Cardiac fibroblast (primary cell): ENCODE measurements at places on chromosomes 12 and 14.

DNA sequence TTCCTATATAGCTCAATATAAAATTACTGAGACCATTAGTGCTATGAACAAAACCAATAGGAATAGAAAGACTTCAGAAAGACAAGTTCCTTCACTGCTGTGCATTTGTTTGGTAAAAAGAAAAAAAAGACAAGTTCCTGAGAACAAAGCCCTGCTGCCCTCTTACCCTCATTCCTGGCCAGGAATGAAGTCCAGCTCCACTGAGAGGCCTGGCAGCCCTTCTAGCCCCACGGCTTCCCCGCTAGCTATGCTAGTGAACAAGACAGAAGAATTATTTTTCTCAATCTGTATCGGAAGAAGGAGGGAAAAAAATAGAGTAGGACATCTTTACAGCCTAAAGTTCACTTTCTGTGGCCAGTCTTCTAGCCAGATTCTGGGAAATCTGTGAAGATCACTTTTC is 1.6 kb downstream of the MFAP5 start:
- no peak for DNase-seq

GRCh38 chr12:80100591-80100990 is 1.3 kb downstream of the OTOGL start:
- no peak for DNase-seq

DNA sequence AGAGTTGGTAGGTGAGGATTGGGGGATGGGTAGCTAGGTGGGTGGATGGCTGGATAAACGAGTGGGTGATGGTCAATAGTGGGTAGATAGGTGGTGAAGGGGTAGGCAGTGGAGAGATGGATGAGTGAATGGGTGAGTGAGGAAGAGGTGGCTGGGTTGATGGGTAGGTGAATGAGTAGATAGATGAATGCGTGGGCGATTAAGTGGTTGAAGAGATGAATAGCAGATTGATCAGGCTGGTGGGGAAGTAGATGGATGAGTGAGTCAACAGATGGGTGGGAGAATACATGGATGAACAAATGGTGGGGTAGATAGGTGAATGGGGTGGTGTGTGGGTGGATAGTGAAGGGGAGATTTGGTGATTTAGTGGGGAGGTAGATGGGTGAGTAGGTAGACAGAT is 51.1 kb downstream of the SYNE3 start:
- no peak for DNase-seq

DNA sequence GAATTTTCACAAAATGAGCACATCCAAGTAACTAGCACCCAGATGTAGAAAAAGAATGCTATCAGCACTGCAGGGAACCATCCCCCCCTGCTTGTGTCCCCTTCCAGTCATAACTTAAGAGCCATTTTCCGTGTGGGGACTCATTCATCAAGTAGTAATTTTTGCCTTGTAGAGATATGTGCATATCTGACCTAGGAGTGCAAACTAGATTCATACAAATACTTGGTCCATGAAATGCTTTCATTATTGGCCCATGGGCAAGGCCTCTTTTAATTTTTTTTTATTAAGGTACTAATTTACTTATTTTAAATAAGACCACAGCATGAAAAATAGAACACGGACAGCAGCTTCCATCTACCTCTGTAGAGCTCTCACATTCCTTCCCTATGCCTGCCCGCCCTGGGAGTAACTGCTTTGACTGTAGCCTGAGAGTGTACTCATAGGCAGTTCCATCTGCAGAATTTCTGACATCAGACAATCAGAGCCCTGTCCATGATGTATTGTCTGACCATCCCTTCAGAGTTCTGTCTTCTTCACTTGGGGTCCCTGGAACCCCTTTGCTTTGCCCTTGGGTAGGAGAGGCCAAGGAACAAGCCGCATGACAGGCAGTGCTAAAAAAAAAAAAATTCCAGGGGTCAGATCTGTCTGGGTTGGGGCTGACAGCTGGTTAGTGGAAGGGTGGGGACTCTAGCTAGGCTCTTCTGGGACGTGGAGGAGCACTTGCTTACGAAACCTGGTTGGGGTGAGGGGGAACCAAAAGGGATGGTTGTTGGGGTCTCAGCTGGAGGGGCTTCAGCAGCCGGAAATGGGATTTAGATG is 131.7 kb downstream of the C12orf75 start:
- no peak for DNase-seq

DNA sequence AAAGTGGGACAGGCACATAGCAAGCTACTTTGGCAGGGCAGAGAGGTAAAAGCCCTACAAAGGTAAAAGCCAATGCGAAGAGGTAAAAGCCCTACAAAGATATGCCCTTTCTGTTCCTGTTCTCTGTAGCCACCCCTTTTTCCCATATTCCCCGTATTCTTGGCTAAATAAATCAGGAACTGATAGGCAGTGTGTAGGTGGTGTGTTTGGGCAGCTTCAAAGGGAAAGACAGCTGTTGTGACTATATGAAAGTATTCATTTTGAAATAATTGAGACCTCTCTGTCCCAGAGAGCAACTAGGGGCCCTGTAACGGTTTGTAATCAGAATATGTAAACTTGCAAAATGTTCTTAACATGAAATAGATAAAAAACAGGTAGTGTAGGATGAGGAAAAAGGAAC is 11.3 kb upstream of the SLC41A2 start:
- DNase-seq = no peak

- DNase-seq = no peak
Observed at GRCh38 chr12:131378176-131378842, 332.6 kb upstream of the SFSWAP start.

DNA sequence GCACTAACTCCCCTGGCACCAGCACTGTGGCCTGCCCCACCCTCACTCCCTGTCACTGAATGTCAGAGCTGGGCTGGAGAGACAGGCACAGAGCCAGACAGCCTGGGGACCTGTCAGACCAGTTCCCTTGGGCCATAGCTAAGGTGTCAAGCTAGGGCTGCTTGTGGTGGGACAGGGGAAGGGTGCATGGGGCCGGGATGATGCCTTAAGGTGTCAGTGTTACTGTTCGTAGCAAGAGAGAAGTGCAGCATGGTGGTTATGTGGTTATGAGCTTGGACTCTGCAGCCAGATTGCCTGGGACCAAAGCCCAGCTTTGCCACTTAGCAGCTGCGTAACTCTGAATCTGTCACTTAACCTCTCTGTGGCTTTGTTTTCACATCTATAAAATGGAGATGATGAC is 3.8 kb downstream of the RAPGEF3 start:
- DNase-seq = no peak

- DNase-seq = no peak
Observed at GRCh38 chr12:62533087-62533754, 66.6 kb downstream of the MON2 start.

DNA sequence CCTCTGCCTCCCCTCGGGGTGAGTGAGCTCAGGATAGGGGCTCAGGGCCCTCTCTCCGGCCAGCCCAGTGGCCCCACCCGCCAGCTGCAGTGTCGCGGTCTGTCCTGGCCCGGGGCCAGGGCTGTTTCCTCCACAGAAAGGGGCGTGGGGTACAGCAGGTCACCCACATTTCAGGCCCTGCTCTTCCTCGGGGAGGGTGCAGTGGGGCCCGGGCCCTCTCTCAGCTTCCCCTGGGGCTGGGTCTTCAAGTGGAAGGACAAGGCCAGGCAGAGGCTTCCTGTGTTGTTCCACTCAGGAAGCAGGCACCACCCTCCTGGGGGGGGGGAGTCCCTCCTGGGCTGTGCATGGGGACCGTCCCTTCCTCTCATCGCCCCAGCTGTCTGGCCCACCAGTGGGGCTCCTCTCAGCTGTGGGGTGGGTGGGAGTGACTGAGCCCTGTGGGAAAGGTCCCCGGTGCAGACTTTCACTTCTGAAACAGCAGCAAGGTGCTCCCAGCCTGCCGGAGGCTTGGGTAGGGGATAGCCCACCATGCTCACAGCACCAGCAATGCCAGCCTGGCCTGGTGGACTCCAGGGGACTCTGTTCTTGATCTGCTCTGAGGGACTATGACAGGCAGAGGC is 3.7 kb downstream of the GPR132 start:
- no peak for DNase-seq

- DNase-seq = peak; percentile 71
Observed at GRCh38 chr14:80269353-80269925, 58.1 kb upstream of the DIO2 start.

DNA sequence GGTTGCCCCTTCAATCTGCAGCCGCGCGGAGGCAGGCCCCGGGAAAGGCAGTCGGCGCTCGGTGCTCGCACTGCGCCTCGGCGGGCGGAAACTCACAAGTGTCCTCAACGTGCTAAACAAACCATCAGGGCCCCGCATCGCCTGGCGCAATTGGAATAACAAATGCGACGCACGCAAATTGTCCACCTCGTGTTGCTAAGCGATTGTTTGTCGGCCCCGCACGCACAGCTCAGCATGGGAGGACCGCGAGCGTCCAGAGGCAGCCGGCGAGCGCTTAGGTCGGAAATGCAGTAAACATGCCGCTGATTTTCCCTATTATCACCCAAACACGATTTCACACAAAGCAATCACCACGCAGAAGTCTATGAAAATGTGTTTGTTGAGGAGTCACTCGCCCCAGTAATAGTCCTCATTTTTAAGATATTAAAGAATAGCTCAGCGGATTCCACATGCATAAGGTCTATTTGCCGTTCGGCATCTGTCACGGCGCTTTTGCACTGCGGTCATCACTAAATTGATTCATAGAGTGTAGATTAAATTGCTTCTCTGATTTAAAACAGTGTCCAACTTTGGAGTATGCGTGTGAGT is 3.2 kb upstream of the GSC start:
- no peak for DNase-seq

GRCh38 chr12:112938751-112939150 is 477 bp downstream of the OAS3 start:
- peak; percentile 16 for DNase-seq

DNA sequence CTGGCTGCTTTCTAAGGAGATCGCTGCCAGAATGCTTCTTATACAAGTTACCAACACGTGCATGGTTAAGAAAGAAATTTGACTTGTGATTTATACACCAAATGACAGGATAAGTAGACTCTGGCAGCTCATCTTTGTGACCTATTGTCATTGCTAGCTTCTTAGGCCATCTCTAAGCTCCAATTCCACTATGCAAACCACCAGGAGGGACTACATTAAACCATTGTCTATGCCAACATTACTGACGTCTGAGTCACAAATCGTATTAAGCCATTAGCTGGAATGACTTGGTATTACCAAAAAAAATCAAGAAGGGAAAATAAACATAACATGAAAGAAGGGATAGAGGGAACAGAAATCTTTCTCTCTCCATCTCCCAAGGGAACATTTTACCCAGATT is 15.8 kb upstream of the VPS33A start:
- peak; percentile 73 for DNase-seq

- DNase-seq = peak; percentile 66
Observed at GRCh38 chr12:87953256-87953860, 75.8 kb downstream of the C12orf50 start.

DNA sequence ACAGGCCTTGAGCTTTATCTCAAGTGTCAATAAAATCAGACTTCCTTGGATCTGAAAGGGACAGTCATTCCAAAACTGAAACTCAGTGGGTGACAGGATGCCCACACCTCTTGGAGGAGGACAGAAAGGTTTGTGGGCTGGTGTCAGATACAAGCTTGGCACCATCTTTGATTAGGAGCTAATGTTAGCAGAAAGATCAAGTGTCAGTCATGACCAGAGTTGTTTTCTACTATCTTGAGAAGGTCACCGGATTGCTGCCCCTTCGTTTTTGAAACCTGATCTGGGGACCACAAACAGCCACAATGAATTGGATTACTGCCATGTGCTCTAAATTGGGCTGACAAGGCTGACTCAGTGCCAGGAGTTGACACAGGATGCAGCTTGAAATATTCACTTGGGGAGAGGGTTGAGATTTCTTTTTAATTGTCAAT is 88.3 kb downstream of the OTOGL start:
- DNase-seq = peak; percentile 58

- DNase-seq = no peak
Observed at GRCh38 chr12:45418520-45418919, 202.6 kb downstream of the ANO6 start.

- no peak for DNase-seq
Observed at GRCh38 chr12:92010853-92011701, 134.6 kb downstream of the BTG1 start.

DNA sequence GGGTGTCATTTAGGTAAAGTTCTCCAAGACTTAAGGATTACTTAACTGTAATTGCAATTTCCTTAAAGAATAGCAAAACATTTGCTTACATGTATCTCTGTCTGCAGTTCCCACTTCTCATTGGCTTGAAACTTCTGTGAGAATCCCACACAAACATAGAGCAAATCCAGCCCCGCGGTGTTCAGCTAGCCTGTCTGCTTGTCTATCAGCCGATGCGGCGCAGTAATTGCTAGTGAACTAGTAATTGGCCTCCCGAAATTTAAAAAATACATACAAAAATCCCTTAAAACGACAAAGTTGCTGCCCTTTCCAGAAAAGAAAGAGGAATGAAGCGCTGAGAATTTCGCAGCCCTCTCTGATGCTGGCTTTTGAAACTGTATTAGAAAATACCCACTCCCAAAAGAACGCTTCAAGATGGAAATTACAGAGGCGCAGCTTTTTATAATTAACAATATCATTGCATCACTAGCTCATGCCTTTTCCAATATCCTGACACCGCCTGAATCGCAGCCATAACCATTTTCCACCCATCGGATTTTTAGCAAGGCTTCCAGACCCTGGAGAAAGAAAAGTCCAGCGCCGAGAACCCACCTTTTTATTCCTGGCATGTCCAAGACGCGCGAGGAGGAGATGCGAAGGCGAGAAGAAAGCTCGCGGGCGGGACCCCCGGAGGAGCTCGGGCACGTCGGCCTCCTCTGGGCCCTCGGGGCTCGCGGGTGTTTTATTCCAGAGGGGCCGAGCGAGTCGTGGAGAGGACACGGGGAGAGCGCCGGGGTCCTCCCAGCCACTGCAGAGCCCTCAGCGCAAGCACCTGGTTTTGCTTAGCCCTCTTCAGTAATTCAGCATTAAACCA is 646 bp downstream of the FBLN5 start:
- DNase-seq = peak; percentile 48

GRCh38 chr12:32501835-32502333 is 102.5 kb downstream of the FGD4 start:
- peak; percentile 81 for DNase-seq

GRCh38 chr12:105020241-105020962 is 34.3 kb downstream of the NOPCHAP1 start:
- no peak for DNase-seq

DNA sequence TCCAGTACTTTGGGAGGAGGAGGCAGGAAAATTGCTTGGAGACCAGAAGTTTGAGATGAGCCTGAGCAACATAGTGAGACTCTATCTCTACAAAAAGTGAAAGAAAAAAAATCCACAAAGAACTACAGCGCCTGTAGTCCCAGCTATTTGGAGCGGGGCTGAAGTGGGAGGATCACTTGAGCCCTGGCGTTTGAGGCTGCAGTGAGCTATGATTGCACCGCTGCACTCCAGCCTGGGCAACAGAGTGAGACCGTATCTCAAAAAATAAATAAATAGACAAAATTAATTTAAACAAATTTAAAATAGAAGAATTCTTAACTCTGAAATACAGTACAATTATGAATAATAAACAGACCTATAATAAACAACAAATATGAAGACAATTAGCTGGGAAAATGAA is 40.9 kb downstream of the ATL1 start:
- DNase-seq = peak; percentile 38

DNA sequence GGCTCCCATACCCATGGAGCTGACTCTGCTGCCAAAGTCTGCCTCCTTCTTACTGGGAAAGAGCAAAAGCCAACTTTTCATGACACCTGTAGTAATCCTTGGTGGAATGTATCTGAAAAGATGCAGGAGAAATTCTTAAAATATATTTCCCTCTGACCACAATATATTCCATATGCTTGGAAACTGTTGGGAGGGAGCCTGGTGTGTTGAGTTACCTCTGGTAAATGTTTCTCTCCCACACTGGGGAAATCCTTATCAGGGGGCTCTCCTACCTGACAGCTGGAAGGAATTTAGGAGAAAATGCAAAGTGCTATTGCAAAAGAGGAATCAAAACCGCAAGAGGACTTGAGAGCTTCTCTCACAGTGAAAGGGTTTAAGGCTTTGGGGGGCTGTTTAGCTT is 139.4 kb downstream of the TBX5 start:
- DNase-seq = no peak

GRCh38 chr12:123134826-123135225 is 16.1 kb downstream of the PITPNM2 start:
- no peak for DNase-seq
